ENCODE measurements at places on chromosomes 1 and 21.

GRCh38 chr1:214542275-214543199, 8.9 kb downstream of the PTPN14 start:
- DNase-seq: no peak

DNA sequence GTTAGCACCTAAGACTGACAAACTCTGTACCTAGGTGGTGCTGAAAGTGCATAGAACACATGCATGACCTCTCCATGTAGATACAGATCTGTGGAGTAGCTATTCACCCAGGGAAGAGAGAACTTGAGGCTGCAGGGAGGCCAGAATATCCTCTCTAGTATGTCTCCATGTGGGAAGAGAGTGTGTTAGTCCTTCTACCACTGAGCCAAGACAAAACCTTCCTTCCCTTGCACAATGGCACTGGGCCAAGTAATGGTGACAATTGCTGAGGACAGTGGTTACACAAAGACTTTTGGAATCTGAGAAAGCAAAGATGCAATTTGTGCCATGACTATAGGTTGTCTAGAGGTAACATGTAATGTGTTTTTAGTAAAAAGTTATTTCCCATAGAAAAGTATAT, 52.3 kb downstream of the C1orf198 start:
- no peak for DNase-seq

GRCh38 chr21:33364830-33365229, 38.4 kb upstream of the IFNGR2 start:
- DNase-seq: no peak

DNA sequence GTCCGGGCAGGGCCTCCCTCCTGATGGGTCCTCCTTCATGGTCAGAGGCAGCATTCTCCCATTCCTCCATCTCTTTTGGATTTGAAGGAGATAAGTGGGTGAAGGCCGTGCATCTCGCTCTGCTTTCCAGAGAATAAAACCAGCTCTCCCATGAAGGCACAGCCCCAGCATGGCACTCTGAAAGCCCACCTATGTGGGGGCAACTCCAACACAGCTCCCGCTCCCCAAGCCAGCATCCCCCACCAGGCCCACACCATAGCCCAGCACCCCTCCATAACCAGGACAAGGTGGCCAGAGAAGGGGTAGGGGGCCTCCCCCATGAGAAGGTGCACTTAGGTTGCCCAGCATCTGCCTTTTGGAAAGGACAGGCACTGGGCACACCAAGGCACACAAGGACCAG, 112.2 kb downstream of the PDE9A start:
- DNase-seq: no peak

- DNase-seq: no peak
These were observed 83.1 kb upstream of the DAB1 start for GRCh38 chr1:57506941-57507340.

- no peak for DNase-seq
These were observed 7.1 kb downstream of the MEX3A start for GRCh38 chr1:156075162-156075561.

DNA sequence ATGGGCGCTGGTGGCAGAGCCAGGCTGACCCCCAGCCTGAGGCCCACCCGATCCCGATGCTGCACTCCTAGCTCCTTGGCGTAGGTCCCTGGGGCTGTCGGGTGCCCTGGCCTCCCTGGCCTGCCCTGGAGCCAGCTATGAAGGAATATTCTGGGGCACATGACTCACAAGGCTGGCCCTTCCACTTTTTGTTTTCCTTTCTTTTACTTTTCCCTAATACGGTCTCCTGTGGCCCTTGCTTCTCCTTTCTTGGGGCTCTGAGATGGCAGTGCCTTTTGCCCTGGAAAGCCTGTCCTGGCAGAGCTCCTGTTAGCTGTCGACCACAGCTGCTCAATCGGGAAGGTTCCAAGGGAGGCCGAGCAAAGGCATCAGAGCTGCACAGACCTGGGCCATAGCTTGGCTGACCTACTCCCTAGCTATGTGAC, 22.1 kb downstream of the ARHGEF10L start:
- DNase-seq: no peak

DNA sequence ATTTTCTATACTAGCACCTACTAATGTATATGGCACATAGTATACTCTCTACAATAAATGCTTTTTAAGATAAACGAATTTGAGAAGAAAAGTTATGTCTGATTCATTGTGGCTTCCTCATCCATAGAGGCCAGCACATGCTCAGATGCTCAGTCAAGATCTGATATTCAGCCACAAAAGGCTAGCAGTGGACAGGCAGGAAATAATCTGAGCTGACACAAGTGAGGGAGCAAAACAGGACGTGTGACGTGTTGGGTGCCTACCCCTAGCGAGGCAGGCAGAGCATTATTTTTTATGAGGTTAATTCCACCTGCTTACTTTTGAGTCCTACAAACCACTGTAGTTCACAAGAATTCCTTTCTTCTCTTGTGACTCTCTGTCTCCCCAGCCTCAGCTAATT, 550.9 kb downstream of the SMYD3 start:
- DNase-seq: peak; percentile 24

All from activated T-cell treated with anti-CD3 and anti-CD28 coated beads for 1 hour (primary cell).